ENCODE measurements at places on chromosomes 13 and 19.

GRCh38 chr19:7924651-7925170 is 1.2 kb downstream of the CTXN1 start:
- no peak for DNase-seq

DNA sequence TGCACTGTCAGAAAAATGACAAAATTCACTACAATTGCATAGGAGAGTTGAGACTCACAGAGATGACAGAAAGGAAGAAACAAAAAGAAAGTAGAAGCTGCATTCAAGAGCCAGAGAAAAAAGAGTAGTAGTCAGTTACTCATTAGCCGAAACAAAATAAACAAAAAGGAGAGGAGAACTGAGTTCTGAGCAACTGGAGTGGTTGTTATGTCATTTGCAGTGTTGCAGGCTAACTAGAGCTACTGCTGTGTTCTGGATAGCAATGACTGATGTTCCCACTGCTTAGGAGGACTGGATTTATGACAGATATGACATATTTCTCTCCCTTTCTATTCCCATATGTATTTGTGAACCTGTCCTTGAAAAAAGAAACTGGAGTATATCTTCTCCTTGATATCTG is 482.6 kb downstream of the RFC3 start:
- peak; percentile 16 for DNase-seq

DNA sequence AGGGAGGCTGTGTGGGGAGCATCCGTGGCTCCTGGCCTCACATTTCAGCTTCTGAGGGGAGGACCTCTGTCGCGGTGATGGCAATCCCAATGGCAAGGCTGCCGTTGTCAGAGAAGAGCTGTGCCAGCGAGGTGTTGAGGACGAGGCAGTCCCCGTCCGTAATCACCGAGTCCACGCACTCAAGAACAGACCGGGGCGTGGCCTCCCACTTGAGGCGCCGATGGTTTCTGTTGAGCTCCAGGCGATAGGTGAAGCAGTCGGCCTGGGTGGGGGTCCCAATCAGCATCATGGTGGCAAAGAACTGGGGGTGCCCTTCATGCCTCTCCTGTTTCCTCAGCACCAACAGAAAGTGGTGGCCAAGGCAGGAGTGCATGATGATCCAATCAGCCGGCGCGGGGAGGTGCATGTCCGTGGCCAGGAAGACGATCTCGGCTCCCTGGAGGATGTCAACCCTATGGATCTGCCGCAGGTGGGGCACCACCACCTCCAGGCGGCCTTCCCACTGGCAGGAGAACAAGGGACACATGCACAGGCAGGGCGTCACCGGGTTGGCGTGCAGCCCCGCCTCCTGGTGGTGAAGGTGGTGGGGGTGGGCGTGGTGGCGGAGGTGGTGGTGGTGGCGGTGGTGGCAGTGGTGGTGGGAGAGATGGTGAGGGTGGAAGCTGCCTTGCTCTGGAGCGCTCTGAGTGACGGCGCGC is 68.1 kb downstream of the SIAH3 start:
- no peak for DNase-seq

DNA sequence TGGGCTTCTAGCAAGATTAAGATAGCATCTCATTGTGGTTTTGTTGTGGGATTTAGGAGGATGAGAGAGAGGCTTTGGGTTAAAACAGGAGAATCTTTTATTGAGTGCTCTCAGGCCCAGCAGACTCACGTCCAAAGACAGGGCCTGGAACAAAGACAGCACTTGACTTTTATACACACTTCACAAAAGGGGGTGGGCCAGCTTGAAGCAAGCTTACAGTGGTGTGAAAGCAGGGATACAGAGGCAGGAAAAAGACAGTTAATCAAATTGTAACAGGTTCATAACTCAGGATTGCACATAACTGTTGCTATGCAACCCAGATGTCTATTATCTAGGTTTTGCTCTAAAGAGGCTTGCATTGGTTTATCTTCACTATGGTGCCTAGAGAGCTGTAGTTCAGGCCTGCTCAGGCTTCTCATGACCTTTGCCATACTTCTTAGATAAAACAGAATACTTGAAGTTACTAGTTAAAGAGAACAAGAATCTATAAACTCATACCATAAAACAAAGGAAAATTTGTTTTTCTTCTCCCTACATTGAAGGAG is 42.2 kb upstream of the CEACAM21 start:
- DNase-seq, result no peak

DNA sequence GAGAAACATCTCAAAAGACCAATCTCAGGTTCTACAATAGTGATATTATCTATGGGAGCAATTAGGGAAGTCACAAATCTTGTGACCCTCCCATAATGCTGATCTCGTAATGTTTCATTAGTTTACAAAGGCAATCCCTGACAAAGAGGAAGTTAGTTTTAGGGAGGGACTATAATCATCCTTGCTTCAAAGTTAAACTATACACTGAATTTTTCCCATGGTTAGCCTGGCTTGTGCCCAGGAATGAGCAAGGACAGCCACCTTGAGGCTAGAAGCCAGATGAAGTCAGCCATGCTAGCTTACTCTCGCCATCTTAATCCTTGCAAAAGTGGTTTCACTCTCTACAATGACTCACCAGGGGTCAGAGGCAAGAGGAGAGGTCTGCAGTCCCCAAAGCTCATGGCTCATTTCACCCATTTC is 5.4 kb downstream of the CEACAM3 start:
- DNase-seq, result no peak

- DNase-seq, result peak; percentile 73
Measured at GRCh38 chr19:50460161-50460765, 16.0 kb upstream of the EMC10 start.

DNA sequence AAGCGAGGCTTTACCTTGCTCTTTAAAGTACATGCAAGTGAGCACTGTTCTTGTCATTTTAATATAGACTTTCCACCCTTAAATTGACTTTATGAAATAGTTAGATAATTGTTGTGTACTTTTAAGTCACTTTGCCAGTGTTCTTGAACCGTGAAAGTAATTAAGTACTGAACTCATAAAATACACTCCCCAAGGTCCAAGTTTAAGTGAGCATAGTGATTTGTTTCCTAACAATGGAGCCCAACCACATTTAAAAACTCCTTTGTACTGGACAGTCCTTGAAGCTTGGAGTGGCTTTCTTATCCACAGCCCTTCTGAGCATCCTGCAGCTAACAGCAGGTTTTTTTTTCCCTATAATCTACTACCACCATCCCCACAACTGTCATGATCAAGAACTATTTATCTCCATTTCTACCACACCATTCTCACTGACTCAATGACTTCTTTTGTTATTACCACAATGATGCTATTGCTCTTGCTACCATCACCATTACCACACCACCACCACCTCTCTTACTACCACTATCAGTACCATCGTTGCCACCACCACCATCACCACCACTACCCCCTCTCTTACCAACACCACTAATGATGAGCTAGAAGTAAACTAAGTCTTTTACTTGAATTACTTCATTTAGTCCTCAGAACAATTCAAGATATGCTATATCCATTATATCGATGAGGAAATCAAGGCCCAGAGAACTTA is 452.6 kb downstream of the DIAPH3 start:
- DNase-seq, result peak; percentile 2

DNA sequence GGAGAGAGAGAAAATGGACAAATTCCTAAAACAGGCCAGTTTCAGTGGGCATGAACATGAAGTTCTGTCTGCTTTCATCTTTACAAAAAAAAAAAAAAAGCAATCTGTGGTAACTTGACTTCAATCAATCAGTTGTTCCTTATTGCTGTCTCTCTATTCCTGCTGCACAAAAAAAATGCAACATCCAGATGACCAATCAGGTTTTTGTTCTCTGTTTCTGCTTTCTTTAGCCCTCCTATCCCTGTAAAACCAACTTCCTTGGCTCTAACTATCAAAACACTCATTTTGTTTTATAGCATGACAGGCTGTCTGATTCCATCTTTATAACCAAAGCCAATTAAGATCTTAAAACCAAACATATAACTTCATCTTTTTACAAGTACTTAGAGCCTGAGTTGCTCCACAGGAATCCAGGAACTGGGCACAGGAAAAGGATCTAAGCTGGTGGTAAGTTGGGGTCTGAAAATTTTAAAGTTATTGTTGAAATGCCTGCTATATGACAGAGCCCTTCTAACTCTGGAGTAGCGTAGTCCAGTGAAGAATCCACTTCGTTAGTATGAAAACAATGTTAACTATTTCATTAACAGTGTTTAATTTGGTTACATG is at the start of gene FPR3:
Gene FPR3, plus strand, starts transcription at position 273 of the 606 bp plus-strand sequence. CDS start 28,592 bp downstream, outside the sequence.
- no peak for DNase-seq

DNA sequence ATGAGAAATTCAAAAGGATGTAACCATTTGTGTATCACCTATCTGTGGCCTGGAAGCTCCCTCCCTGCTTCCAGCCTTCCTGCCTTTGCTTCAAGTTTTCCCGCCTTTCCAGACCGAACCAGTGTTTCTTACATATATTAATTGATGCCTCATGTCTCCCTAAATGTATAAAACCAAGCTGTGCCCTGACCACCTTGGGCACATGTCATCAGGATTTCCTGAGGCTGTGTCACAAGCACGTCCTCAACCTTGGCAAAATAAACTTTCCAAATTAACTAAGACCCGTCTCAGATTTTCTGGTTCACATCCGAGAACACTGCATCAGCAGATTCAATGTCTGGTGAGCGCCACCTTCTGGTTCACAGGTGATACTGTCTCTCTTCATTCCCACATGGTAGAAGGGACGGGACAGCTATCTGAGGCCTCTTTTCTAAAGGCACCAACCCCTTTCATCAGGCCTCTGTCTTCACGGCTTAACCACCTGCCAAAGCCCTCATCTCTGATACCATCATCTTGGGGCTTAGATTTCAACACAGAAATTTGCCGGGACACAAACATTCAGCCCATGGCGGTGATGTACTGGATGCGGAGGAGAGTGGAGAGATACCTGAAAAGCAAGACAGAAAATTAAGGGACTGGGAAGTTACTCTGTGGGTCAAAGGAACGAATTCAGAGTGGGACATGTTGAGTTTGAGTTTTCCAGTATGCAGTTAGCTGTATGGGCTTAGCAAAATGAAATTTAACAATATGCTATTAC is 58.7 kb upstream of the PABPC3 start:
- DNase-seq, result peak; percentile 38

DNA sequence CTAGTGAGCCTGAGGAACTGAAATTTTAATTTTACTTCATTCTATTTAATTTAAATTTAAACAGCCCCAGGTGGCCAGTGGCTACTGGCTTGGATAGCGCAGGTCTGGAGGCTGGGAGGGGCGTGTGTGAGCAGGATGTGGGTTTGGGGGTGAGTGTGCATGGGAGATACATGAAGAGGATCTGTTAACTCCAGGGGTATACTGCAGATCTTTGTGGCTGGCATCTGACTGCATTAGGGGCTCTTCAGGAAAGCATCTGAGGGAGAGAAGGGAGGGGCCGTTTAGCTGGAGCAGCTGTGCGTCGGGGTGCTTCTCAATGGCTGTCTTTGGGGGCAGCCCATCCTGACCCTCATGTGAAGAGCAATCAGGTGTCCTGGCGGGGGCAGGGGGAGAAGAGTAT is 6.8 kb downstream of the SHANK1 start:
- DNase-seq, result no peak

GRCh38 chr19:51593969-51594773 is 23.1 kb downstream of the ZNF175 start:
- peak; percentile 98 for DNase-seq

GRCh38 chr19:38304352-38304865 is 358 bp downstream of the C19orf33 start:
- DNase-seq, result no peak

DNA sequence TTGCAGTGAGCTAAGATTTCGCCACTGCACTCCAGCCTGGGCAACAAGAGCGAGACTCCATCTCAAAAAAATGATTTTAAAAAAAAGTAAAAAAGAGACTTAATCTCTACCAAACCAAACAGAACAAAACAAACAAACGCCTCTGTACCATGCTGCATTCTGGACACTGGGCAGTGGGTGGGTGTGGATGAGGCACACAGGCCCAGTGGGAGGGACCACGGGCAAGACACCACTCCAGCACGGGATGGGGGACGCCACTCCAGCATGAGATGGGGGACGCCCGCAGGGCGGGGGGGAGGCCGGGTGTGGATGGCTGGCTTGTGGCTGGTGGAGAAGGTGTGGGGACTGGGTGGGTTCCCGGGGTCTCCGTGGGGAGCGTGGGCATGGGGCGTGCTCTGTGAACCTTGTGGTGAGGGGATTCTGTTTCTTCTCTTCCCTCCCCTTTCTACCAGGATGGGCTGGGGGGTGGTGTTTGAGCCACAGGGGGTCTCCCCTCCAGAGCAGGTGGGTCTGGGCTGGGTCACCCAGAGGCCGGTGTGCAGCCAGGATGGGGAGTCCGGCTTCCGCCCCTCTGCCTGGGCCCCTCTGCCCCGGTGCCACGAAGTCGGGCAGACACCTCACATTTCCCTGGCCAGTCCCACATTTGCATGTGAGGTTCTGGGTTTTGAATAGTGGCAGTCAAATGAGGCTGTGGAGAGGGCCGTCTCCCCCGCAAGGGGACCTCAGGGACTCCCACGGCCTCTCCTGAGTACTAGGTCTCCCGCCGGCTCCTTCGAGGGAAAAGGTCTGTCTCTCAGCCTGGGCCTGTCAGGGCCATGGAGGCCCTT is 23.9 kb upstream of the MATK start:
- DNase-seq, result no peak

DNA sequence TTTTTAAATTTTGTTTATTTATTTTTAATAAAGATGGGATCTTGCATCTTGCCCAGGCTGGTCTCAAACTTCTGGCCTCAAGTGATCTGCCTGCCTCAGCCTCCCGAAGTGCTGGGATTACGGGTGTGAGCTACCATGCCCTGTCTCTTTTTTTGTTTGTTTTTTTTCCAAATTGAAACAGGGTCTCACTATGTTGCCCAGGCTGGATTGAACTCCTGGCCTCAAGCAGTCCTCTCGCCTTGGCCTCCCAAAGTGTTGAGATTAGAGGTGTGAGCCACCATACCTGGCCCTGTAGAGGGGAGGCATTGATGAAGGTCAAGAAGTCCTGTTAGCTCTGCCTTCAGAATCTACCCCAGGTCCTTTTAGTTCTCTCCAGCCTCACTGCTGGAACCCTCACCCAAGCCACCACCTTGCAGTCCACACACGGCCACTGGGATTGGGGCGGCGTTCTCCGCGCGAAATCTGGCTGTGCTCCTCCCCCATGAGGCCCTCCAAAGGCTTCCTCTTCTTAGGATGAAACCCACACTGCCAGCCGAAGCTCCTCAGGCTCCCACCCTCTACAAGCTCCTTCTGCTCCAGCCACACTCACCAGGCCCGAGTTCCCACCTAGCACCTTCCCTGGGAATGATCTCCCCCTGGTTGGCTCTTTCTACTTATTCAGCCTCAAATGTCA is 34.9 kb downstream of the ACTN4 start:
- DNase-seq, result no peak

- no peak for DNase-seq
Measured at GRCh38 chr13:93621051-93621450, 394.4 kb downstream of the GPC6 start.

DNA sequence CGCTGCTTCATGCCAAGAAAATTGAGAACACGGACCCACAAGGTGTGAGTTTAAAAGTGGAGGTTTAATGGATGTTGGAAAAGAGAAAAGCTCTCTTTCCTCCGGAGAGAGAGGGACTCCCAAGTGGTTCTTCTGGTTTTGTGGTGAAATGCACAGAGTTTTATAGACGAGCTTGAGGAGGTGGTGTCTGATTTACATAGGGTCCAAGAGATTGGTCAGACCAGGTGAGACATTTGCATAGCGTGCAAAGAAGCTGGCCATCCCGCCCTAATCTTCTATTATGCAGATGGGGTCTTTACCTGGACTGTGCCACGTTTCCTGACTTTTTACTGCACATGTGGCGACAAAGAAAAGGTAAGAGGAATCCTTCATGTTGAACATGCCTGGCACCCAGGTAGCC is 236.4 kb upstream of the PCDH9 start:
- no peak for DNase-seq

All from hepatic stellate cell (primary cell).